Spinal cord (tissue), 10 donors: ENCODE measurements at places on chromosomes 6 and 20. TPM values are rescaled to one million over a fixed set of nuclear protein-coding genes. Genes with fewer than 3 reads are reported as not detected.

Gene OR2H1
- total RNA-seq, result not detected

Gene MOG
- total RNA-seq, result 82.9 TPM

Gene CD93
- total RNA-seq, result 54.5 TPM

Gene CPNE5
- 9.6 TPM for total RNA-seq

Gene ENPP4
- total RNA-seq, result 10.8 TPM

Gene HSPA12B
- total RNA-seq, result 4.1 TPM

Gene ULBP2
- total RNA-seq, result 0.89 TPM

Gene CST2
- not detected for total RNA-seq

- H3K27ac ChIP-seq, result no peak overlapping the region
- H3K36me3 ChIP-seq, result no peaks in the 10 kb centered on the region
- H3K4me1 ChIP-seq, result peaks cover 33% of the 10 kb centered on the region
- no peaks in the 10 kb centered on the region for H3K27me3 ChIP-seq
- DNase-seq, result peak; percentile 90
Measured at GRCh38 chr6:43926634-43927531, 156.9 kb downstream of the VEGFA start.

DNA sequence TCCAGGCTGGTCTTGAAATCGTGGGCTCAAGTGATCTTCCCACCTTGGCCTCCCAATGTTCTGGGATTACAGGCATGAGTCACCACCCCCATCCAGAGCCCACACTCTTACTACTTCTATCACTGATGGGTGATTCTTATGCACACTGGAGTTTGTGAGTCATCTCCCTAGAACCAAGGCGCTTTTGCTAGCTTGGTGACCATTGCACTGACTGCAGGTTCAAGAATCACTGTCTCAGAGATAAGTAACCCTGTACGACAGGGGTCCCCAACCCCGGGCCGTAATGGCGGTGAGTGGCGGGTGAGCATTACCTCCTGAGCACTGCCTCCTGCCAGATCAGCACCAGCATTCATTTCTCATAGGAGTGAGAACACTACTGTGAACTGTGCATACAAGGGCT is 118.8 kb downstream of the MAP3K7 start:
- DNase-seq, result no peak
- no peaks in the 10 kb centered on the region for H3K36me3 ChIP-seq
- H3K4me3 ChIP-seq, result no peak overlapping the region

DNA sequence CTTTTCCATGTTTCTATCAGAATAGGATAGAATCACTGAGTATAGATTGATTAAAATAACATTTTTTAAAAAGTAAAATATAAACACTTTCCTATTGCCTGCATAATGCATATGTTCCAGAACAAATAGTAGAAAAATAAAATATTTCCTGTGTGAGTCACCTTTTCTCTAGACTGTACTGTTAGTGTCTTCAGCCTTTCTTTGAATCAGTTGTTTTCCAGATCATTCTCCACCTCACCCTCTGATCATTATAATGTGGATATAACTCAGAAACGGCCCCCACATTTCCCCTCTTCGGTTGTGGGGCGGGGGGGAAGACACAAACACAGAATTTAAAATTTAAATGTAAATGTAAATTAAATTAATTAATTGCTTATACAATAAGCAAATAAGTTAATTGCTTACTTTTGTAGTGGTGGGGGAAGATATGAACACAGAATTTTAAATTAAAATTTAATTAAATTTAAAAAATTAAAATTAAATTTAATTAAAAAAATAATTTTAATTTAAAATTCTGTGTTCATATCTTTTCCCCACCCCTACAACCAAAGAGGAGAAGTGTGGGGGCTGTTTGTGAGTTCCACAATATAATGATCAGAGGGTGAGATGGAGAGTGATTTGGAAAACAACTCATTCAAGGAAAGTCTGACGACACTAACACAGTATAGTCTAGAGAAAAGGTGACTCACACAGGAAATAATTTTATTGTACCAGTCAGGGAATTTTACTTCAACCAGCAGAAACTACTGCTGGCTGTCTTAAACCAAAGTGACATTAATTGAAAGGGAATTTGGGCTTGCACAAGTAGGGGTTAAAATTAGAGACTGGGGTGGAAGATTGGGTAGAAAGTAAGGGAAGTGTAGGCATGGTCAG is 37.1 kb upstream of the PROKR2 start:
- H3K36me3 ChIP-seq, result no peaks in the 10 kb centered on the region
- H3K4me1 ChIP-seq, result no peaks in the 10 kb centered on the region
- no peaks in the 10 kb centered on the region for H3K27me3 ChIP-seq
- DNase-seq, result no peak
- no peak overlapping the region for H3K27ac ChIP-seq
- no peak overlapping the region for H3K4me3 ChIP-seq

- H3K4me1 ChIP-seq, result no peaks in the 10 kb centered on the region
- DNase-seq, result no peak
- H3K27ac ChIP-seq, result no peak overlapping the region
- H3K36me3 ChIP-seq, result no peaks in the 10 kb centered on the region
Measured at GRCh38 chr6:159527351-159527750, 165.7 kb downstream of the SOD2 start.

DNA sequence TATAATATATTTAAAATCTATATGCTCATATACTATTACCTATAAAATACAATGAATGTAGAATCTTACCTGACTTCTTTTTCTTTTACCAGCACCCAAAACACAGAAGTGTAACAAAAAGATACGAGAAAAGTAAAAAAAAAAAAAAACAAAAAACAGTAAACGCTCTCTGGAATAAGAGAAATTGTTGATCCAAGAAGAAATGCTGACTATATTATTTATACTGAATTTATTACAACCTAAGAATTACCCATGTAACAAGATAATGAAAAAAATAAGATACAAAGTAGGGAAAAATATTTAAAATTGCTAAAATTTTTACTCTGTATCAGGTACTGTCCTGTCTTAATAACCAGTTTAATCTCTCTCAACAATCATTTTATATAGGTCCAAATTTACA is 787.9 kb upstream of the MAN1A1 start:
- no peaks in the 10 kb centered on the region for H3K36me3 ChIP-seq
- no peak for DNase-seq
- no peak overlapping the region for H3K4me3 ChIP-seq
- H3K27ac ChIP-seq, result no peak overlapping the region
- H3K4me1 ChIP-seq, result no peaks in the 10 kb centered on the region

DNA sequence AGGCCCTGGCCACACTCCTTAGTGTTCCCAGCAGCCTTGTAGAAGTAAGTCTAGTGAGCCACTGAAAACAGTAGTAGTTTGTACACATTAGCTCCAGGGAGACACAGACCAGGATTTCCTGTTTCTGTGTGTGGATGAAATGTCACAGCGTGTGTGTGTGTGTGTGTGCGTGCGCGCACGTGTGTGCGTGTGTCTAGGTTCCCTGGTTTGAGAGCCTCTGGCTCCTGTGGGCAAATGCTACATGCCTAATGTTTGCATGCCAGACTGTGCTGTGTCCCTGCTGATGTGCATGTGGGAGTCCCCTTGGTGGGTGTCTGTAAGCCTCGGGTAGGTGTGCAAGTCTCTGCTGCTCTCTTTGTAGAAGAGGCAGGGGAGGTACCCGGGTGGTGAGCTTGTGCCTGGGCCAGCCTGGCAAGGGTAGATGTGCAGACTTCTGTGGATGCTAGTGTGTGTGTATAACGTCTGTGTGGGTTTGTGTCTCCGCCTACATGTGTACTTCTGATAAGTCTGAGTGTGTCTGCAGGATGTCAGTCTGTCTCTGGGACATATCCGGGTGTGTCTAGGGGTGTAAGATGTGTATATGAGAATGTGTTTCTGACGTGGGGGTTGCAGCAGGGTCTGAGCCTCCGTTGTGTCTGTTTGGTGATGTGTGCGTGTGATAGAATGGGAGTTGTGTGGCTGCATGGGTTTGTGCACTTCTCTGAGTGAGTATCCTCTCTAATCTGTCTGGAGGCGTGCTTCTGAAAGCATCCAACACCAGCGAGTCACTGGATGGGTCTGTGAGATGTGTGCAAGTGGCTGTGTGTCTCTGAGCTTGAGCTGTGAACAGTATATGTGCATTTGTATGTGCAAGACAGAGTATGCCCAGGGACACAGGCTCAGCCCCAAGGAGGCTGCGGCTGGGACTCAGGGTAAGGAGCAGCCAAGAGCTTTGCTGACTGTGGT is 19.0 kb upstream of the TLDC2 start:
- peaks cover 76% of the 10 kb centered on the region for H3K36me3 ChIP-seq
- no peaks in the 10 kb centered on the region for H3K27me3 ChIP-seq
- peaks cover 89% of the 10 kb centered on the region for H3K4me1 ChIP-seq
- peak overlapping the region; percentile 44 for H3K27ac ChIP-seq
- no peak overlapping the region for H3K4me3 ChIP-seq
- no peak for DNase-seq

- H3K36me3 ChIP-seq, result no peaks in the 10 kb centered on the region
- no peak overlapping the region for H3K4me3 ChIP-seq
- H3K4me1 ChIP-seq, result no peaks in the 10 kb centered on the region
- no peaks in the 10 kb centered on the region for H3K27me3 ChIP-seq
Measured at GRCh38 chr20:16189371-16189770, 383.9 kb downstream of the KIF16B start.

GRCh38 chr6:12115492-12115891 is 103.4 kb downstream of the HIVEP1 start:
- no peaks in the 10 kb centered on the region for H3K36me3 ChIP-seq
- no peak overlapping the region for H3K27ac ChIP-seq
- no peak for DNase-seq
- H3K4me1 ChIP-seq, result peaks cover 3% of the 10 kb centered on the region

DNA sequence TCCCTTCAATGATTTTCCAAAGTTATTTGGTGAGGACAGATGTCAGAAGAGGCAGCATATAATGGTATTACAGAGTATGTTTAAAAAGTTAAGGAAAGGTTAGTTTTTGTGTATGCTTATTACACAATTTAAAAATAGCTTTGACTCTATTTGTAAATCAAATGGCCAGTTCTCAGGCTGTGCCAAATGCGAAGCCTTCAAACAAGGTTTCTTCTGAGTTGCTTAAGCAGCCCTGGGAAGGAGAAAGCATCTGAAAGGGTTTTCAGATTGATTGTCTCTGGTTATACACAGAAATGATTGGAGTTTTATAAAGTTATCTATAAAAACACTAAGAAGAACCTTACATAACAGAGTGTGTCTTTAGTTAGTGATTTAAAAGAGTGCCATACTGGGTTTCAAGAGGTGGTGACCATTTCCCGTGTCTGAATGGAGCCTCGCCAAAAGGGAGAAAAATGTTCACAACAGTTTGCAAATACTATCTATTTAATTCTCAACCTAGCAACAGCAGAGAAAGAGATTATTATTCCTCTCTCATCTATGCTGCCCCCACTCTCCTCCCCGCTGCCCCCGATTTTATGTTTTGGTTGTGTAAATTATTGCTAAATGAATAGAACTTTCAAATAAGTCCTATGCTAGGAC is 16.7 kb downstream of the CD109 start:
- H3K4me3 ChIP-seq, result no peak overlapping the region
- DNase-seq, result no peak
- H3K36me3 ChIP-seq, result no peaks in the 10 kb centered on the region
- H3K27me3 ChIP-seq, result no peaks in the 10 kb centered on the region
- H3K27ac ChIP-seq, result no peak overlapping the region
- H3K4me1 ChIP-seq, result peaks cover 2% of the 10 kb centered on the region

DNA sequence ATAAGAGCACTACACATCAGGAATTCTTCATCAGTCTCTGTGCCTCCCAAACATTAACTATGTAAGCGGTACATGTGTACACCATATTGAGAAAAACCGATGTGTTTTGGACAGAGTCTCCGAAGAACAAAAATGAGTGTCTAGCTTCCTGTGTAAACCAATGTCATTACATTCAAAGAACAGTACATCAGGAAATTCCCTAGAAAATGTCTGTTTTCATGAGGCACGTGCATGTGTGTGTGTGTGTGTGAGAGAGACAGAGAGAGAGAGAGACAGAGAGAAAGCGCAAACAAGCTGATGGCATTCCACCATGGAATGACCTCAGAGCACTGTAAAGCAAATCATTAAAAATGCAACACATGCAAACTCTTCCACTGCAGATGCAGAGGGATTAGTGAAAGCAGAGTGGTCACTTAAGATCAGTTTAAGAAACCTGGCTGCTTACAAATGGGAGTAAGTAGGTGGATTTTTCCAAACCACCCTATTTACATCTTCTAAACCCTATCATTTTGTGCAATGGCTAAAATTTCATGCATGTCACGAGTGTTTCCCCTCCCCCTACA is 133.9 kb downstream of the HIVEP2 start:
- peak overlapping the region; percentile 50 for H3K27ac ChIP-seq
- H3K27me3 ChIP-seq, result no peaks in the 10 kb centered on the region
- peak; percentile 33 for DNase-seq
- no peak overlapping the region for H3K4me3 ChIP-seq

GRCh38 chr6:28860581-28860980 is 63.2 kb downstream of the TRIM27 start:
- no peak overlapping the region for H3K27ac ChIP-seq
- no peaks in the 10 kb centered on the region for H3K36me3 ChIP-seq
- H3K27me3 ChIP-seq, result no peaks in the 10 kb centered on the region
- DNase-seq, result no peak

DNA sequence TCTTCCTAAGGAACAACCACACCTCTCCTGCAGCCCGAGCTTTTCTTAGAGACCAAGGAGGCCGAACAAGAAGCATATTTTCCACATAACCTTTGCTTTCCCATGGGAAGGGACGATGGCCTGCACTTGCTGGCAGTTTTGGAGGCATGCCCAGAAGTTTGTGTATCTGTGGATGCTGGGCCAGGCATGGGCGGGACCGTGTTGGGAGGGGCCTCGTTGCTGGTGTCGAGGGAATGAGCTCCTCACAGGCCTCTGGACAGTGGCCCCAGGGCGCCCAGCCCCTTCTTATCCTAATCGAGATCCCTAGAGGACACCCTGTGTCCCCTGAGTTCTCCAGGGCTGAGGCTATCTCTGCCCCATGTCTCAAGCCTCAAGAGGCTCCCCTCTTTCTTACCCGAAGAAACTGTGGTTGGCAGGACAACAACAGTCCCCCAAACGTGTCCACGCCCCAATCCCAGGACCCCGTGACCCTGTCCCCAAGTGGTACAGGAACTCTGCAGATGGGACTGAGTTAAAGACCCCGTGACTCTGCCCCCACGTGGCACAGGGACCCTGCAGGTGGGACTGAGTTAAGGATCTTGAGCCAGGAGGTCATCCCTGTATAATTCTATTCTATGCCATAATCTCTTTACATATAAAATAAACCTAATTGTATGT is 99.5 kb upstream of the BHLHE23 start:
- no peak overlapping the region for H3K27ac ChIP-seq
- no peak for DNase-seq
- no peaks in the 10 kb centered on the region for H3K36me3 ChIP-seq
- peaks cover 14% of the 10 kb centered on the region for H3K4me1 ChIP-seq
- peaks cover 11% of the 10 kb centered on the region for H3K27me3 ChIP-seq
- no peak overlapping the region for H3K4me3 ChIP-seq

- no peaks in the 10 kb centered on the region for H3K27me3 ChIP-seq
- no peak overlapping the region for H3K27ac ChIP-seq
- DNase-seq, result no peak
- no peaks in the 10 kb centered on the region for H3K36me3 ChIP-seq
- H3K4me3 ChIP-seq, result no peak overlapping the region
Measured at GRCh38 chr20:58001946-58002345, 226.5 kb downstream of the ANKRD60 start.

DNA sequence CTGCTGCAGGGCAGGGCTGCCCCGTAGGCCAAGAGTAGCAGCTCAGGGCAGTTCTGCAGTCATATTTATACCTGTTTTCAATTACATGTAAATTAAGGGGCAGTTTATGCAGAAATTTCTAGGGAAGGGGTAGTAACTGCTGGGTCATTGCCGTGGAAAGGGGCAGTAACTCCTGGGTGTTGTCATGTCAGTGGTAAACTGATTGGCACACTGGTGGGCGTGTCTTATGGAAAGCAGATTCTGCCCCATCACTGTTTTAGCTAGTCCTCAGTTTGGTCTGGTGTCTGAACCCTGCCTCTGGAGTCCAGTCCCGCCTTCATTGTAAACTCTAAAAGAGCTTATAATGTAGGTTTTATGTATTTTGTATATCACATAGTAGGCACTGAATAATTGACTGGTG is 22.1 kb downstream of the MAP3K4 start:
- DNase-seq, result no peak
- H3K4me3 ChIP-seq, result no peak overlapping the region
- peaks cover 3% of the 10 kb centered on the region for H3K4me1 ChIP-seq
- no peaks in the 10 kb centered on the region for H3K27me3 ChIP-seq
- H3K27ac ChIP-seq, result no peak overlapping the region
- no peaks in the 10 kb centered on the region for H3K36me3 ChIP-seq
